NCI-H2227 treated with DMSO at 0.1 percent for 48 hours (cell line): ENCODE measurements at places on chromosomes 4 and X.

- DNase-seq: peak; percentile 50
Observed at GRCh38 chrX:39896951-39897740, 200.6 kb downstream of the BCOR start.

DNA sequence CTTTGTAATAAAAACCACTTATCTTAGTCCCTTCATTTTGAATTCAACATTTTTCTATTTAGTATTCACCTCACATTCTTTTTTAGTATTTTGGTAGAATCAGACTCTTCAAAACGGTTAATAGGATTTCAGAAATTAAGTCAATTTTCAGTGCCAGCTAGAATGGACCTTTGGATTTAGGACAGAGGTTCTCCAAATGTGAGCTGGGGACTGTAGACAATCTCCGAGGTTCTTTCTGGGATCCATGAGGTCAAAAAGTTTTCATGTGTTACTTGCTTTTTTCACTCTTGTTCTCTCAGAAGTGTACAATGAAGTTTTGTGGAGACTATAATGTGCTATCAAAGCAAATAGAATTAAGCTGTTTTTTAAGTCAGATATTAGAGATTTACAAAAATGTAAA is 2.3 kb upstream of the UGDH start:
- DNase-seq: no peak

GRCh38 chrX:24148121-24148520 is 1.4 kb upstream of the ZFX start:
- DNase-seq: peak; percentile 41

DNA sequence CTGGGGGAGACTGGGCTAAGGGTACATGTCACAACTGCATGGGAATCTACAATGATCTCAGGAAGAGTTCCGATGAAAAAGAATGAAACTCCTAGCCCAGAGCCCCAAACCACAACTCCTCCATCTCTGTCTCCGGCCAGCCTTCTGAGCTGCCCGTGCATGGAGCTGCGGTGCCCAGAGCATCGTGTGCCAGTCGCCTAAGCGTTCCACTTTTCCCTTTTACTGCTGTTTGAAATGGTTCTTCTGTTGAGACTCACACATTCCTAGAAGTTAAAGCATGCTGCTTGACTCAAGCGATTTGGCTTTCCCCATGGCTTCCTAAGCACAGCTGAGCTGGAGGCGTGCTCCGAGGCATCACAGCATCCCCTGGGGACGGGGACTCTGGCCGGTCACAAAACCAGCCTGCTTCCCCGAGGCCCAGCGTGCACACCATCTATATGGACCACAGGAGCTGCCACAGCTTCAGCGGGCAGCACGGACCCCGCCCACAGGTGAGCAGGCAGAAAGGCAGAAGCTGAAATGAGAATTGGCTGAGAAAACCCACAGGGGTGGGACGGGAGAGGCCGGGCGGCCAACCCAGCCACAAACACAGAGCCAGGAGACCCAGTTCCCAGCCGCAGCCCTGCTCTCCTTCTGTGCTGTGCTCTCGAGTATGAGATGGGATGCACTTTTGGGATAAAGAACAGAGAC is 5.0 kb downstream of the CCNQ start:
- no peak for DNase-seq

GRCh38 chr4:60897415-60897814 is 302.7 kb upstream of the ADGRL3 start:
- no peak for DNase-seq

- DNase-seq: no peak
Observed at GRCh38 chr4:26076896-26077295, 162.9 kb downstream of the SMIM20 start.
